ENCODE measurements at places on chromosomes 4 and X. TPM values are rescaled to one million over a fixed set of nuclear protein-coding genes. Genes with fewer than 3 reads are reported as not detected.
A peak's percentile ranks its signal among the peaks of the same experiment; 100 is the strongest.

- no peak for DNase-seq
Measured at GRCh38 chrX:118739577-118739976, 12.2 kb downstream of the IL13RA1 start.

The RAB41 gene
- not detected for total RNA-seq

DNA sequence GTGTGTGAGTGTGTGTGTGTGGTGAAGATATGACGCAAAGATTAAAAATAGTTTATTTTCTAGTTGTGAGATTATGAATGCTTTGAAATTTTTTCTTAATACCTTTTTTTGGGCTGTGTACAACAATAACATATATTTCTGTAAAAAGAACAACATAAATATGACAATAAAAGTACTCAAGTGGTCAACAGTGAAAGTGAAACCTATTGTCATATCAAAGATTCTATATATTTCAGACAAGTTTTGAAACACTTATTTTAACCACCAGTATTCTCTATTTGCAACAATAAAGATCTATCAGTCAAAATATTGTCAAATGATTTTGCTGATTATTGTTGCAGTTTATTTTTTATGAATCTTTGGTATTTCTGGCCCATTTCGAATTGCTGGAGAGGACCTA, 98.0 kb downstream of the SPOCK3 start:
- DNase-seq: no peak

GRCh38 chr4:170875868-170876267, 786.1 kb upstream of the AADAT start:
- DNase-seq: peak; percentile 8

GRCh38 chr4:139768366-139768765, 102.7 kb downstream of the MGST2 start:
- DNase-seq: no peak

GRCh38 chr4:96183611-96184010, 343.7 kb downstream of the PDHA2 start:
- DNase-seq: peak; percentile 2

The TCEAL7 gene
- total RNA-seq: not detected

GRCh38 chr4:73679836-73680235, 59.6 kb upstream of the RASSF6 start:
- DNase-seq: no peak

Data from HepG2 (cell line).